ENCODE measurements at places on chromosomes 5 and 9. TPM values are rescaled to one million over a fixed set of nuclear protein-coding genes. Genes with fewer than 3 reads are reported as not detected.

The FBN2 gene
- total RNA-seq, result 1.5 TPM

- DNase-seq, result no peak
- no peak overlapping the region for H3K27ac ChIP-seq
- no peaks in the 10 kb centered on the region for H3K36me3 ChIP-seq
These were observed 22.9 kb upstream of the NREP start for GRCh38 chr5:111779922-111780292.

DNA sequence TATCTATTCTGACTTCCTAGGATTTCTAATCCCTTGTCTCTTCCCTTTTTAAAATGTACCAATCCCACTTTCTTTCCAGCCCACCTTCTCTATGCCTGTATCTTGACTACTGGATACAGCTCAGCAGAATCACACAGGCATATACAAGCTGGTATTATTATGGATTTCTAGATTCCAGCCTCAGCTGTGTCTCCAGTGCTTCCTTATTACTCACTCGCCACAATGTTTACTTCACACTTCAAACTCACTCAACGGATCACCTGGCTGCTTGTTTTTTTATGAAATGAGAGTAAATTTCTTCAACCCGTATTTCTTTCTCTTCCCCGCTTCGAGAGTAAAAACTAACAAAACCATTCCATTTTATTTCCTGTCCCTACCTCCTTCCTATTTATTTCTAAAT lies 38.8 kb downstream of the CWC27 start:
- no peak overlapping the region for H3K27ac ChIP-seq
- no peak overlapping the region for H3K4me3 ChIP-seq
- no peaks in the 10 kb centered on the region for H3K4me1 ChIP-seq
- H3K27me3 ChIP-seq, result no peaks in the 10 kb centered on the region
- no peak for DNase-seq
- H3K36me3 ChIP-seq, result peaks cover 3% of the 10 kb centered on the region

The DNAJA1 gene
- 89.8 TPM for total RNA-seq

DNA sequence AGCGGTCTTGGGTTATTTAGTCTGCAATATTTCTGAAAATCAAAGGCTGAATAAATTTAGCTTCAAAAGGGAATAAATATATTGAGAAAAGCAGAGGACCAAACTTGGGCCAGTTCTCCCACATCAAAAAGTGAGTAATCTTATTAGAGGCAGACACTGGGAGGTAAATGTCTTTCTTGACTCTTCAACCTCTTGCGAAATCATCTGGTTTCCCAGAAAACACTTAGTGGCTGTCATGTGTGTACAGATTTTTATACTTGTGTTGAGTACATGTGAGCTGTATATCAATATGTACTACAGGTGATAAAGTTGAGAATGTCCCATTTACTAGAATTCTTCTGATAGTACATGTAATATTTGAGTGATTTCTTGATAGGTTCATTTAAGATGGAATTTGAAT lies 454.9 kb downstream of the PRR16 start:
- no peak overlapping the region for H3K27ac ChIP-seq
- H3K27me3 ChIP-seq, result no peaks in the 10 kb centered on the region
- DNase-seq, result no peak
- no peaks in the 10 kb centered on the region for H3K4me1 ChIP-seq
- no peaks in the 10 kb centered on the region for H3K36me3 ChIP-seq

The IGFBPL1 gene
- total RNA-seq, result 27.8 TPM

DNA sequence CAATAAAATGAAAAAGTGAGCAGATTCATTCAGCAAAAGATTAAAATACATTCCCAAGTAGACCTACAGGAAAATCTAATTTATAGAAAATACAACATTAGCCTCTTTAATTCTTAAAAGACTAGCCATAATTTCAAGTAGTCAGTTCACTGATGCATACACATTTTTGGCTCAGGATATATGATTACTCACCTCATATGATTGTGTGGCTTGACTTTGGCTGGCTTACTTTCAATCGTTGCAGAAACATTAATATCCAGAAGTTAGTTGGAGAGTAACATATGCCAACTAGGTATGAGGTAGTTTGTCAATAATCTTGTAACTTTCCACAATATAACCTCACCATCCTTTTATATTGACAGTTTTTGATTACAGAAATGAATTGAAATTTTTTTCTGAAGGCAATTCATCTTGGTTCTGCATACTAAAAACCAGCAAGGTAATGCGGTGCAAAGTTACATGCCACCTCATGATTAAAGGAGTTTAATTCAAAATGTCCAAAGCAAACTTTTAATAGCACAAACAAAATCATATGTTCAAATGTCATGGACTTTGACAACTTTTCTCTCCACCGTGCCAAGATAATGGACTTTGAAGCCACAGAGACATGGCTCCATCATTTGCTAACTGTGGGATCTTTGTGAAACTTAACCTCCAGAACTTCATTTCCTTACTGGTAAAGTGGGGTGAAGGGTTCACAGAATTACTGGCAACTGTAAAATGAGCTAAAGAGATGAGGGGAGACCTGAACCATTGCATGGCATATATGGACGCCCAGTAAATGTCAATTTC lies 76.6 kb upstream of the PAM start:
- no peaks in the 10 kb centered on the region for H3K36me3 ChIP-seq
- H3K27me3 ChIP-seq, result no peaks in the 10 kb centered on the region
- H3K4me3 ChIP-seq, result no peak overlapping the region
- DNase-seq, result no peak
- no peak overlapping the region for H3K27ac ChIP-seq
- no peaks in the 10 kb centered on the region for H3K4me1 ChIP-seq

DNA sequence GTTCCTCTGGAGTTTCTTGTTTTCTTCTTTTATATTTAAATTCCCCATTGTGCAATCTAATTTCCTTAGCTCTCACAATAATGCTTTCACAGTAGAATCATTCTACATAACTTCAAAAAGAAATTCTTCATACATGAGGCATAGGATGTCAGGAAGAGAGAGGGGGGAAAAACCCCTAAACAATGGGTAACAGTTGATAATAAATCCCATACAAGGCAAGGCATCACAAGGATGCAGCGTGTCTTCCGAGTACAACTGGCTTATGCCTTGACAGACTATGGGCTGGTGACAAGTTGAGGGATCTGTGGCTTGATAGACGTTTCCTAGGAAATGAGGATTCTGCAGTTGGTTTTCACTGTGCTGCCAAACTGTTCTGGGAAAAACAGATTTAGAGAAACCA lies 247.4 kb downstream of the ARL15 start:
- H3K4me3 ChIP-seq, result no peak overlapping the region
- no peak for DNase-seq
- no peaks in the 10 kb centered on the region for H3K36me3 ChIP-seq
- no peak overlapping the region for H3K27ac ChIP-seq

- H3K27me3 ChIP-seq, result no peaks in the 10 kb centered on the region
- no peak for DNase-seq
- H3K27ac ChIP-seq, result no peak overlapping the region
These were observed 117.6 kb downstream of the EFNA5 start for GRCh38 chr5:107553117-107553555.

Data from aorta (tissue), 5 donors.